ENCODE measurements at places on chromosomes 1 and 21.

DNA sequence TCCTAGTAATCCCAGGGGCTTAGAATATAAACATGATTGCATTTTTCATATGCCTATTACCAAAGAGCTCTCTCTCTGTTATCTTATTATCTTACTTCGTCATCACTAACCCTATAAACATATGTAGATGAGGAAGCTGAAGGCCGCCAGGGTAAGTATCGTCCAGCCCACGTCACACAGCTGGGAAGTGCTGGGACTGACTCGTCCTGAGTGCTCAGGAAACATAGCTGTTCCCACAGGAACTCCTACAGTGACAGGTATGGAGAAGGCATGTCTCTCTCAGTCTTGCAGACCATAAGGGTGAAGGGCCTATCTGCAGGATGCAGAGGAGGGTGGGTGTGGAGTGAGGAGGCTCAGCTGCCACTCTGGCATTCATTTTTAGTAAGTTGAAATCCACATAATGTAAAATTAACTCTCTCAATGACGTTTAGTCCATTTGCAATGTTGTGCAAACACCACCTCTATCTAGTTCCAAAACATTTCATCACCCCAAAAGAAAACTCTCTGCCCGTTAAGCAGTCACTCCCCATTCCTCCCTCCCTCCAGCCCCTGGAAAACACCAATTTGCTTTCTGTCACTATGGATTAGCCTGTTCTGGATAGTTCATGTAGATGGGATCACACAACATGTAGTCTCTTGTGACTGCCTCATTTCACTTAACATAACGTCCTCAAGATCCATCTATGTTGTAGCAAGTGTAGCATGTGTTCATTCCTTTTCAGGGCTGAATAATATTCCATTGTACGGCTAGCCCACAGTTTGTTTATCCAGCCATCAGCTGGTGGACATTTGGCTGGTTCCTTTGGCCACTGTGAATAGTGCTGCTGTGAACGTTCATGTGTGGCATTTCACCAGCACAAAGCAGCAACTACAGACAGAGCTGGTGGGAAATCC is 68.3 kb downstream of the TCP10L start:
- DNase-seq, result no peak

DNA sequence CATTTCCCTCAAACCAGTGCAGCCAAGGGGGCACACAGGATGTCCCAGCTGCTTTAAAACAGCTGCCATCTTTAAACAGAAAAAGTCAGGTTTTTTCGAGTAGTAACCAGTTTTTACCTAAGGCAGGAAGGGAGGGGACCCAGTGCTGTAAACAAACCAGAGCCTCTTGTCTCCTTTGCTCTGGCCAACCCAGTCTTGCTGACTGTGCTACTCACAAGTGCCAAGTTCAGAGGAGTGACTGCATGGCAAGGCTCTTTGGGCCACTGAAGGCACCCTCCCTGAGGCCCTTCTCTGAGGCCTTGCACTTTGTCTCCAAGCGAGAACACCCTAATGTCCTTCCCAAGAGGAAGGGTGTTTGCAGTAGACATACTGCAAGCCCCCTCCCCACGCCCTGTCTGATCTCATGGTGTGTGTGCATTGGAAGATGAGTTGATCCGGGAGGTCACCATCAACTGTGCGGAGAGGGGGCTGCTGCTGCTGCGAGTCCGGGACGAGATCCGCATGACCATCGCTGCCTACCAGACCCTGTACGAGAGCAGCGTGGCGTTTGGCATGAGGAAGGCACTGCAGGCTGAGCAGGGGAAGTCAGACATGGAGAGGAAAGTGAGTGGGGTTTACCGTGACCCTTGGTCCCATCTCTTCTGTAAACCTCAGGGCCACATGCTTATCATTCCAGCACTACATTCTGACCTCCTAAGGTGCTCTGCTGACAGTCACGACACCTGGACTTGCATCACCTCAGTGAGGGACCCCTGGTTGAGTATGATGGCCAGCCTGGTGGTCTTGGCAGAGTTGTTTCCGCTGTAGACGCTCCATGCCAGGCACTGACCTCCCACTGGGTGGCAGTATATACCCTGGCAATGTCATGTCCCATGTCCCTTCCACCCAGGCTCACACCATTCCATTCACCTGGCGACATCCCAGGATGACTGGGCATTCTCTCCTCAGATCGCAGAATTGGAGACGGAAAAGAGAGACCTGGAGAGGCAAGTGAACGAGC is 4.7 kb downstream of the DNALI1 start:
- no peak for DNase-seq

GRCh38 chr1:158830904-158831507 is at the start of gene MNDA:
TSS of gene MNDA (plus strand) at chr1:158831351. CDS start at chr1:158842154, 10,803 bp downstream.
- DNase-seq, result no peak

- DNase-seq, result no peak
Observed at GRCh38 chr1:47940779-47941178, 56.4 kb downstream of the TRABD2B start.

DNA sequence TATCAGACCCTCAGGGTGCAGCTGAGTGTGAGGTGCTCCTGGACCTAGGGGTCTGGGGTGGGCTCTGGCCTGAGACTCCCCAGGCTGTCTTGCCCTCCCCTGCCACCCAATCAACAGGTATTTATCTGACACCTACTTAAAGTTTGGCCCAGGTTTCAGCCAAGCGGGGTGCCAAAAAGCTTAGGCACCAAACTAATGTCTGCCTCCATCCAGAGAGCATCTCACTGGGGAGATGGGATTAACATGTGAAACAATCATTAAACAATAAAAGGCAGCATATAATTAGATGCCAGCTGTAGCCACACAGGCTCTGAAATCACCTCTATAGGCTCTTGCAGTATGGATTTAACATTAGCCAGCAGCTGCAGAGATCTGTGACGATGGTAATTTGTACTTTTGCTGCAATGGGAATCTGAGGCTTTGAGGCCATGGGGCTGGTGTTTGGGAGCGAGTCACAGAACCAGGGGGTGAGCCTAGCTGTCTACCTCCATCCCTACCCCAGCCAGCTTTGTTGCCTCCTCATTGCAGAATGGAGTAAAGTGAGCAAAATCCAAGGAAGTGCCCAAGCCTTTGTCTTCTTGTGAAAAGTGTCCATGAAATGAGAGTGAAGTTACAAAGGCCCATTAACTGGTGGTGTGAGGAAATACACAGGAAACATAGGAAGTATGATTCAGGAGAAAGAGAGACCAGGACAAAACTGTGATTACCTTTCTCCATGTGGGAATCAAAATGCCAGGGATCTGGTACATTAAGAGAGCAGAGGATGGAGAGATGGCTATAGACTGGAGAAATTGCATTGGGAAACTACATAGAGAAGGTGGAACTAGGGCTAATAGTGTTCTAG is 36.1 kb downstream of the EIF2D start:
- DNase-seq, result no peak

GRCh38 chr1:222654849-222655248 is 37.0 kb downstream of the MIA3 start:
- DNase-seq, result peak; percentile 57

DNA sequence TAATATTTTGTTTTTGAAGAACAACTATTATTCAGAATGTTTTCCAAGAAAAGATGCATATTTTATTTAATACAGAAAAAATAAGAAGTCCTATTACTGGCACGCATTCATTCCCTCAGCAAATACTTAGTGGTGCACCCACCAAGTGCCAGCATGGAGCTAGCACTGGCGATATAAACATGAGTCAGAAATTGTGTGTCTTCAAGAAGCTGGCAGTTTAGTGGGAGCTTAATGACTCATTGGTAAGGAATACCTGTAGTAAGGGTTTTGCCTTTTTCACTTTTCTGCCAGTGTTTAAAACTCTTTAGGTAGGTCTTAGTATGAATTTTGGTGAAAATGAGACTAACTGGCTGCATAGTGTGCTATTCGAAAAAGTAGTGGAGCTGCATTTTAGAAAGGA is 6.3 kb downstream of the MAGI3 start:
- DNase-seq, result no peak

DNA sequence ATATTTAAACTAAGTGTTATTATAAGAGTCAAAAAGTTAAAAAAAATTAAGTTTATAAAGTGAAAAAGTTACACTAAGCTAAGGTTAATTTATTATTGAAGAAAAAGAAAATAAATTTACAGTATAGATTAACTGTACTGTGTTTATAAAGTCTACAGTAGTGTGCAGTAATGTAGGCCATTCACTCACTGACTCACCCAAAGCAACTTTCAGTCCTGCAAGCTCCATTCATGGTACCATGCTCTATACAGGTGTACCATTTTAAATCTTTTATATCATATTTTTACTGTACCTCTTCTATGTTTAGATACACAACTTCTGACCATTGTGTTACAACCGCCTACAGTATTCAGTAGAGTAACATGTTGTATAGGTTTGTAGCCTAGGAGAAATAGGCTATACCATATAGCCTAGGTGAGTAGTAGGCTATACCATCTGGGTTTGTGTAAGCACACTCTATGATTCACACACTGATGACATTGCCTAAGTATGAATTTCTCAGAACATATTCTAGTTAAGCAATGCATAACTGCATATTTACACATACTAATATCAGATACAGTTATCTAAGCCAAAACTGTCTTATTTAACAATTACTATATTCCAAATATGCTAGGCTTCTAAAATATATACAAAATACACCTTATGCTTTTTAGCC is 80.6 kb upstream of the GFI1 start:
- DNase-seq, result no peak

GRCh38 chr21:32844653-32845436 is 73.3 kb upstream of the PAXBP1 start:
- no peak for DNase-seq

DNA sequence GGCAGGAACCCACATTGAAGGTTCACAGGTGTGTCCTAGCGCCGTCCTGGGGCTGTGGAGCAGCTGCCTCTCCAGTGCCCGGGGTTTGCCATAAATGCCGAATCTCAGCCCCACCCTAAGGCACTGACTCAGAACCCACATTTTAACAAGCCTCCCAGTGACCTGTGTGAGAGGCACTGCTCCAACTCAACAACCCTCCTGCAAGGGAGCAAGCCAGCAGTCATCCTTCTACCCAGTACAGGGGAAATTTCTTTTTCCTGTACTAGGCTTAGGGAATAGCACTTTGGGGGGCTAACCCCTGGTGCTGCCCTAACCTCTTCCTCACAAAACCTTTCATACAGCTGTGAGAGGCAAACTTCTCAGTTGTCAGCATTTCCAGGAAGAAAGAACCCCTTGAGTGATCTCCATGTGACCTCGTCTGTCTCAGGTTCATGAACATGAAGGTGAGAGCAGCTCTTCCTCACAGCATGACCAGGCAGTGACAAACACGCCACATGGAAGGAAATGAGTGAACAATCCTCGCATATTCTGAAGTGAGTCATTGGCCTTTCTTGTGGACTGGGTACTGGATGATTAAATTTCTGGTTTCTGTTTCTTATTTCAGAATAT is 11.4 kb upstream of the BCAR3 start:
- DNase-seq, result no peak

DNA sequence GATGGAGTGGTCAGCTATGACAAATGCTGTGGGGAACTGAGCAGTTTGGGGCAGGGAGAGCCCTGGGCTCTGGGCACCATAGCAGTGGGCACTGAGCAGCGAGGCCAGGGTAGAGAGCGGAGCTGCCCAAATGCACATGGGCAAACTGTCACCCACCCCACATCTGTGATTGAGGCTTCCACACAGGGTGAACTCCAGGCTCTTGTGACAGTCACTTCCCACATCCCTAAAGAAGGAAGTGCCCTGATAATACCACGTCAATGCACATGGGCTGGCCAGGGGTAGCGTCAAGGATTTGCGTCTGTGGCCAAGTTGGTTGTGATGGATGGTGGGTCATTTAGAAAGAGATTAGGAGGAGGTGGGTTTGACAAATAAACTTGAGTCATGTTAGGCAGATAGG is 2.6 kb upstream of the GUCA2B start:
- no peak for DNase-seq

- DNase-seq, result no peak
Observed at GRCh38 chr1:25194572-25195020, 37.7 kb downstream of the SYF2 start.

DNA sequence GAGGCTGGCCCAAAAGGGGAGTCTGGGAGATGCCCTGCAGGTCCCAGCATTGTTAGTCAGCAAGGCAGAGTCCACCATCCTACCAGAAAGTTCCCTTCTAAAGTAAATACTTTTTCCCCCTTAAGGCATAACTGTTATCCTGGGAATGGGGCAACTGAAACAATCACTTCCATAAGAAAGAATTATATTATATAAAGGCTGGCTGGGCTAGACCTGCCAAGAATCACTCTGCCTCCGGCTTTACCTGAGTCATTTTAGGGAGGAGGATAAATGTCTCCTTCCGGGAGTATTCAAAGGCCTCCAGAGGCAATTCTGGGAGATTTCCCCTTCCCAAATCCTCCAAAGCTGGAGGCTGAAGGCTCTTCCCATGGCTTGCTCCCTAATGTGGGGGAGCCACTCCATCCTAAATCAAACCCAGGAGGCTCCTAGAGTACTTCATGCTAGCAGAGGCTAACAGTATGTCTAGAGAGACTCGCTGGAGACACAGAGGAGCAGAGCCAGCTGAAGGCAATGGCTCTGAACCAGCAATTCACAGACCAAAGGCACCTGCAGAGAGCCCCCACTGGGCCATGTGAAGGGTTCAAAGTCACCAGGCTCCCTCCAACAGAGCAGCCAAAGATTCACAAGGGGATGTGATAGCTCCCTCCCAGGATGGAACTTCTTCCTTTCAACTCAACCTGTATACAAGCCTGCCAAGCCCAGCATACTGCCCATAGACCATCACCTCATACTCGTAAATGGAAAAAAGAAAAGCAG is 116.0 kb downstream of the ASTN1 start:
- no peak for DNase-seq

- DNase-seq, result no peak
Observed at GRCh38 chr1:235802573-235803346, 63.9 kb downstream of the LYST start.

GRCh38 chr1:175673371-175674150 is 69.8 kb downstream of the TNR start:
- no peak for DNase-seq

DNA sequence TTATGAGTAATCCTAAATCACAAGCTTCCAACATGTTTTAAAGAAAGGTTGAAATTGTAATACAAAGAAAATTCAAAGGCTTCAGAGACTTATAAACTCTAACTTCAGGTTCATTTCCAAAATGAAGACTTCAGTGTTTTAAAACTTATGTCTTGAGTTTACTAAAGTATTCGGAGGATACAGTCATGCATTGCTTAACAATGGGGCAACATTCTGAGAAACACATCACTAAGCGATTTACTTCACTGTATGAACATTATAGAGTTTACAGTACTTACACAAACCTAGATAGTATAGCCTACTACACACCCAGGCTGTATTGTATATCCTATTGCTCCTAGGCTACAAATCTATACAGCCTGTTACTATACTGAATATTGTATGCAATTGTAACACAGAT is 38.3 kb downstream of the CEP170 start:
- no peak for DNase-seq

All from activated T-helper 9 cell treated with anti-CD3 and anti-CD28 coated beads, Interleukin-2, amount 50 U/mL, for 16 hours (primary cell).